ENCODE measurements at places on chromosomes 2 and 18.

DNA sequence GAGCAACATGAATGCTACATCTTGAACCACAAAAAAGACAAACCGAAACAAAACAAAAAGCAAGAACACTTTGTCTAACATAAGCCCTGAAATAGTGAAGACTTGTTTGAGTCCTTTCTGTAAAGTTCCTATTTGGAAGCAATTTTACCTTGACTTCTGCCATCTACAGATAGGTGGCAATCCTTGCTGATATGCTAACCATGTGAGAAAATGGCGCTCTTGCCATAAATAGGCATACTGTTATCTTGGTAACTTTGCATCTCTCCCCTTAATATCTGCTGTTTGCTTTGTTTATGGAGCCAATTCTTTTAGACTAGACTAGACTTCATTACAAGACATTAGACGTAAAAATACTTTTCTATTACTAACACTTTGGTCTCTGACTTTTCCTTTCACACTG, 49.4 kb upstream of the PNPT1 start:
- no peak for DNase-seq

DNA sequence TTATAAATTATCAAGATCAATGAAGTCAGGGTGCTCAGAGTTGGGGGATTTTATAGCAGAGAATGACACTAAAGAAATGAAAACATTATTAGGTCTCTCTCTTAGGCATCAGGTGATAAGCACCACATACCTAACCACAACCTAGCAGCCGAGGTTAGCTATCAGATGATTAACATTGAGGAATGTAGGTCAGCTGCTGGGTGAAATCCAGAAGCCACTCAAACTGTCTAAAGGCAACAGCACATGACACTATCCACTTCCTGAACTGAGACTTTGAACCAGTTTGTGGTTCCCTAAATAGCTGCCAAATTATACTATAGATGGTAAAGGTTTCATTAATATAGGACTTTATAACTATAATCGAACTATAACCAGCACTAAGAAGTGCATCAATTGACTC, 4.7 kb downstream of the EPG5 start:
- DNase-seq = peak; percentile 92

GRCh38 chr2:201907563-201907881, 101.2 kb downstream of the CDK15 start:
- no peak for DNase-seq

GRCh38 chr2:133817680-133818566, 249.7 kb upstream of the NCKAP5 start:
- DNase-seq = peak; percentile 99

DNA sequence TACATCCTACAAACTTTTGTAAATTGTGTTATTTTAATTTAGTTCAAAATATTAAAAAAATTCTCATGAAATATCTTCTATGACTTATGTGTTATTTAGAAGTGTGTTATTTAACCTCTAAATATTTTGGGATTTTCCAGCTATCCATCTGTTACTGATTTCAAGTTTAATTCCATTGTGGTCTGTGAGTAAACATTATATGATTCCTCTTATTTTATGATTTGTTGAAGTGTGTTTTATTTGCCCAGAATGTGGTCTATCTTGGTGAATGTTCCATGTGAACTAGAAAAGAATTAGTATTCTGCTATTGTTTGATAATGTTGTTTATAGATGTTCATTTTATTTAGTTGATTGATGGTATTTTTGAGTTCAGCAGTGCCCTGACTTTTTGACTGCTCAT, 136.0 kb downstream of the ZNF804A start:
- no peak for DNase-seq

GRCh38 chr2:18597618-18598017, 8.2 kb upstream of the NT5C1B start:
- DNase-seq = no peak

DNA sequence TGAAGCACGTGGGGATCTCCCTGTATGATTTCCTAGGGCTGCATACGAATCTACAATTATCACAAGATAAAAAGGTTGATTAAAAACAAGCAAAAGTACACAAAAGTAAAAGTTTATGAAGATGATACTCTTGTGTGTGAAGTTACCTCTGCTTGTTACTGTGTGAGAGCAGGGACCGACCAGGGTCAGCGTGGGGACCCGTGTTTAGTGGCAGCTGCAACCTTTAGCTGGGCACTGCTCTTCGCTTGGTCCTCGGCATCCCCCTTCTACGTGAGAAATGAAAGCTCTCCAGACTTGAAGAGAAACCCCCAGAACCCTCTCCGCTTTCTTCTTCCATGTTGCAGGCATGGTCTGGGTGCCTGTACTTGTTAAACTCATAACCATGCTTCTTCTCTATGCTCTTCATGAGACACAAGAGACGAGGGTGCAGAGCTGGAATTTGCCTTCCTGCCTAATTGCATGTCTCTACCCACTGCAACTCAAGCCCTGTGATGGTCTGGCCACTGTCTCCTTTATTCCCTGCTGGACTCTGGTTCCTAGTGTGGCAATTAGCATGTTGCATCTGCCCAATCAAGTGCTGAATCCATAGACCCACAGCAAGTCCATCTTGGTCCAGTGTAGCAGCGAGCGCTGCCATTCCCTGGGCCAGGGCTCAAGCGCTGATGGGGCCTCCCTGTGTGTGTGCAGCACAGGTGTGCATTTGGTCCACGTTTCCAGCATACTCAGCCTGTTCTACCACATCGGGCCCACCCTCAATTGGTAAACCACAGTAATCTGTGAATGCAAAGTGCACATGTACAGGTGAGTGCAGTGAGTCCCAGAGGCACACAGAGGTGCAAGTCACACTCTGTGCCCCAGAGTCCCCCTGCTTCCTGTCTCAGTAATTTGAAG, 88.5 kb downstream of the TWIST2 start:
- DNase-seq = no peak

DNA sequence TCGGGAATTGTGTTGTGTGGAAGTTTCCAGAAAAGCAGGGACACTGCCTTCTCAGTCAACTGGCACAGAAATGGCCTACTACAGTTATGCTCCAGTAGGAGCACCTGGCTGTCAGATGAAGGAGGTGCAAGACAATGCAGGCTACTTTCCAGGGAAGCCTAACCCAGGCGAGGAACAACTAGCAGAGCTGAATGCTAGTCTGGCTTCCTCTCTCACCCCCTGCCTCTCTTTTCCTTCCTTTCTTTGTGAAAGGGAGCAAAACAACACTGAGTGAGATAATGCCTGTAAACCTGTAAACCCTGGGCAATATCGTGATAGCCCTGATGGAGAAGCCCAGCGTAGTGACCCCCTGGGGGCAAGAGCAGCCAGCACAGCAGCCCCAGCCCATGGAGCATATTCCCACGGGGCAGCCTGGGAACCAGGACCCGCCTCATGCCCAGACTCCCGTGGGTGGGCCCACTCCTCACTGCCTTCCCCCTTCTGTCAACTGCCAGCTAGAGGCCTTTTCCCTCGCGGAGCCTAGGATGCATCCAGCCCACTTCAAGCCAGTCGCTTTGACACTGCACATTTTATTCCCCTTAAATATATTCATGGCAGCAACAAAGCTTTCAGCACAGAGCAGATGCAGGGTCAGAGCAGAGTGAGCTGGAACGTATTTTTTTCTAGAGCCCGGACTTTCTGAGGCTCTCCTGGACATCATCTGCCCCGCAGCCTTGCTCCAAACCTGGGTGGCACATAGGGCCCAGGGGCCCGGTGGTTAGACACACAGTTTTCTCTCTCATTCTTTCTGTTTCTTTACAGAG, 77.0 kb downstream of the PDCL3 start:
- no peak for DNase-seq

GRCh38 chr2:186113284-186113683, 372.8 kb upstream of the ZC3H15 start:
- no peak for DNase-seq

Measured in ACHN (cell line).